ENCODE measurements at places on chromosomes 7 and 10.
A peak's percentile ranks its signal among the peaks of the same experiment; 100 is the strongest.

DNA sequence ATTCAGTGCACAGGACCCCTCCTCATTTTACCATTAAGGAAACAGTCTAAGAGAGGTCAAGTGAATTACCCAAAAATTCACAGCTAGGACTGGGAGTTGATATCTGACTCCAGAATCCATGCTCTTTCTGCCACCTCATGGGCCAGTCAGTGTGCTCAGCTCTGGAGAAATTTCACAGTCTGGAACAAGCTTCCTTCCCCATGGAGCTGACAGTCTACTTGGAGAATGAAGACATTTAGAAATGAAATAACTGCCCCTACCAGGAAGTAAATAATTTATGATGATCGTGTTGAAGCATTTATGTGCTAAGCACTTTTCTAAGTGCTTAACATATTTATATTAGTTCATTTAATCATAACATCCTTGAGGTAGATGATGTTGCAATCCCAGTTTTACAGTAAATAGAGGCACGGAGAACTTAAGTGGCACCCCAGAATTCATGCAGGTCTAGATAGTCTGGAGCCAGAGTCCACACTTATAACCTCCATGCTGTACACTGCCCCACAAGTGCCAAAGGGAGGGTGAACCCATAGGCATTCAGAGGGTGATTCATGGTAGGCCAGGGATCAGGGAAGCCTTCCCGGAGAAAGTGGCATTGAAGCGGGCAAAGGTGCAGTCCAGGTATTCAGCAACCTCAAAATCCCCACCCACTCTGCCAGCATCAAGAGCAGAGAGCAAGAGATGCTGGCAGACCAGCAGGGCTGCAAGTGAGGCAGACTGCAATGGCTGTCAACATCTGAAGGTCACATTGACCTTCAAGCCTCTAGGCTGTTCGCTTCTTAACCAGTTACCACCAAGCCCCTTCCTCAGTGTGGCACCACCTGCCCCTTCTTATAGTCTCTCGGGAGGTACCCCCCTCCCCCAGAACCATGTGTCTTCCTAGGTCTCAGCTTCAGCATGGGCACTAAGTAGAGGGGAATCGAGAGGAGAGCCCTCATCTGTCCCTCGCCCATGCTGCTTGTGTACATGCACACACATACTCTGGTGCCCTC is 38.4 kb upstream of the LRRC4 start:
- DNase-seq, result no peak

- DNase-seq, result peak; percentile 12
These were observed 515 bp downstream of the GSDME start for GRCh38 chr7:24756545-24757352.

DNA sequence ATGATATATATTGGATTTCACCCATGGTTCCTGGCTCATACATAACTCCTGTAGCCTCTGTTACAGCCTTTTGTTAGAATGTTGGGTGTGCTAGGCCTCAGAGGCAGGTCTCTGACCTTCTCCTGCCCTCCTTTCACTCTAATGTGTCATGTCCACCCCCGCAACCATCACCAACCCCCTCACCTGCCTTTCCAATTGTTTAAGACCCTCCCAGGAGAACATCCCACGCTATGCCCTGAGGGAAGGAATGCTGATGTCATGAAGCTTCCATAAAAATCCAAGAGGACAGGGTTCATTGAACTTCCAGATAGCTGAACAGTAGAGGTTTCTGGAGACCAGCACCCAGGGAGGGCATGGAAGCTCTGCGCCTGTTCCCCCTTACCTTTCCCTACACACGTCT is 30.8 kb upstream of the C10orf67 start:
- no peak for DNase-seq

GRCh38 chr10:125148528-125148927 is 11.8 kb downstream of the CTBP2 start:
- DNase-seq, result no peak

DNA sequence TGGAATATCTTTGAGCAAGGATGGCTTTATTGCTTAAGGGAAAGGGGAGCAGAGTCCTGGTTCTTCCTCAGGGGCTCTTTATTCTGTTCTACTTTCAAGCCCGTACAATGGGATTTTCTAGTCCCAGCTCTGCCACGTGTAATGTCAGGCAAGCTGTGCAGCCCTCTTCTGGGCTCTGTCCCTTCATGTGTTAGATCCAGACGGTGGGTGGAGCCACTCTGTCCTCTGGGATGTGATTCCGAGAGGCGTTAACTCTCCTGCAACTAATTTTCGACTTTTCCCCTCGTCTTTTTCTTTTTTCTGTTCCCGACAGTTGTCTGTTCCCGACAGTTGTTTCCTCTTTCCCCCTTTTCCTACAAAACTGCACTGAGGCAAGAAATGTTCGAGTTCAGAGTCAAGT is 34.8 kb downstream of the FBH1 start:
- DNase-seq, result no peak

GRCh38 chr7:122299624-122300210 is 4.8 kb downstream of the FEZF1 start:
- no peak for DNase-seq

All from CD8-positive, alpha-beta T cell (primary cell).